ENCODE measurements at places on chromosomes 5 and 9. TPM values are rescaled to one million over a fixed set of nuclear protein-coding genes. Genes with fewer than 3 reads are reported as not detected.

Gene FBP2
- not detected for total RNA-seq

Gene SPIN1
- total RNA-seq, result 121 TPM

Gene KIF12
- total RNA-seq, result 0.47 TPM

Gene GAS1
- total RNA-seq, result 304 TPM

Gene LCN15
- not detected for total RNA-seq

DNA sequence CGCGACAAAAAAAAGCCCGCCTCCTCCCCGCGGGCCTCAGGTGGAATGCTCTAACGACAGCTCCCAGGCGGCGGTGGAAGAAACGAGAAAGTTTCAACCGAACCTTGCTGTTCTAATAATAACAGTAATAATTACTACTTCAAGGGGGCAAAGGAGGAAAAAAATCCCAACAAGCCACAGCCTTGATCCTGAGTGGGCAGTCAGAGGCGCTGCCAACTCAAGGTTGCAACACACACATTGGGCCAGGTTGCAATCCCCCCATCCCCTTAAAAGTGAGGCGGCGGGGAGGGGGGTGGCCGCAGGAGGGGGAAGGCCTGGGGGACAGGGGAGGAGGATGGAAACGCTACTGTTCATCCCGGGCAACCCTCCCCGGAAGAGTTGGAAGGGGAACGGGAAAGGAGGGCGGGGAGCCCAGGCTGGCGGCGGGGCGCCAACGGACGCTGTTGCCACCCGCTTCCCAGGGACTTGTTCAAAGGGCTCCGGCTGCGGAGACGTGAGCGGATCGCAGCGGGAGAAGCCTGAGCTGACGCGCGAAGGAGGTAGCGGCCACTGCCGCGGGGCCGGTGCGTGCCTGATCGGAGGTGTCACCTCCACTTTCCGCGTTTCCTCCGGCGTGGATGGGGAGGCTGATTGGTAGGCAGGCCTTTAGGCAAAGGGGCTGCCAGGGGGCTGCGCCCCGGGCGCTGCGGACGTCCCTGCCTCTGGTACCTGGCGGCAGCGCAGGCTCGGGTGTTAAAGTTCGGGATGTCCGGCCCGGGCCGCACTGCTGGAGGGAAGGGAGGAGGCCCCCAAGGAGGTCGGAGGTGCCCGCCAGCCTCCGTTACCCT is 647 bp downstream of the SMARCA2 start:
- peak; percentile 87 for DNase-seq

- DNase-seq, result peak; percentile 60
Measured at GRCh38 chr5:132261881-132262845, 4.7 kb downstream of the PDLIM4 start.

DNA sequence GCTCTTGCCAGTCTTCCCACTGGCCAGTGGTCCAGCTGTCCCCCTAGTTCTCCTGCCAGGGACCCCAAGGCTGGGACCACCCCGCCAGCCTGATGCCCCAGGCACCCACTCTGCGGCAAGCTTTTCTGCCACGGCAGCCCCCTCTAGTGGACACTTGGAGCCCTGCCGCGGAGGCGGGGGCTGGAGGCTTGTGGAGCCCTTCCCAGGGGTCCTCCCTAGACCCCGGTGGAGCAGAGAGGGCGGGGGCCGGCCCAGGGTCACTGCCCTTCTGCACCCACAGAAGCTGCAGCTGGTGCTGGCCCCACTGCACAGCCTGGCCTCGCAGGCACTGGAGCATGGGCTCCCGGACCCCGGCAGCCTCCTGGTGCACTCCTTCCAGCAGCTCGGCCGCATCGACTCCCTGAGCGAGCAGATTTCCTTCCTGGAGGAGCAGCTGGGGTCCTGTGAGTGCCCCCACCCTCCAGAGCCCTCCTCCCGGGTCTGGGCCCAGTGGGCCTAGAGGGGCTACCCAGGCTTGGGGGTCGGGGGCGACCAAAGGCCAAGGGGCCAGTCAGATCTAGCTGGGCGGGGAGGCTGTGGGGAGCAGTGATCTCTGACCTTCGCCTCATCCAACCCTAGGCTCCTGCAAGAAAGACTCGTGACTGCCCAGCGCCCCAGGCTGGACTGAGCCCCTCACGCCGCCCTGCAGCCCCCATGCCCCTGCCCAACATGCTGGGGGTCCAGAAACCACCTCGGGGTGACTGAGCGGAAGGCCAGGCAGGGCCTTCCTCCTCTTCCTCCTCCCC is 9.1 kb downstream of the EGFL7 start:
- no peak for DNase-seq

GRCh38 chr9:5876711-5877110 is 14.0 kb upstream of the MLANA start:
- DNase-seq, result no peak

DNA sequence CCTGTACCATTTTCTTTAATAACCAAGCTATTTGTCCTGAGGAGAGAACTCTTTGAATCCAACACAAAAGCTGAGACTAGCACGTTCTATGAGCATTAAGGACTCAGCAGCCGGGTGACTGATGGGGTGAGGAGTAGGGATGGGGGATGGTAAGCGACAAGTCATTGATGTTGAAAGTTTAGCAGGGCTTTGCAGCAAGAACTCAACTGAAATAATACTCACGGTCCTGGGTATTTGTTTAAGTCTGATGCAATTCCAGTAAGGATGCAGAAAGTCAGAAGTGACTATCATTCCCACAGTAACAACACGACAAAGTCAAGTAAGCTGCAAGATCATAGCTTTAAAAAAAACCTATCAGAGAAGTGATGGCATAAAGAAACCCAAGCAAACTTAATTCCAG is 131.1 kb downstream of the ACTL7B start:
- no peak for DNase-seq

DNA sequence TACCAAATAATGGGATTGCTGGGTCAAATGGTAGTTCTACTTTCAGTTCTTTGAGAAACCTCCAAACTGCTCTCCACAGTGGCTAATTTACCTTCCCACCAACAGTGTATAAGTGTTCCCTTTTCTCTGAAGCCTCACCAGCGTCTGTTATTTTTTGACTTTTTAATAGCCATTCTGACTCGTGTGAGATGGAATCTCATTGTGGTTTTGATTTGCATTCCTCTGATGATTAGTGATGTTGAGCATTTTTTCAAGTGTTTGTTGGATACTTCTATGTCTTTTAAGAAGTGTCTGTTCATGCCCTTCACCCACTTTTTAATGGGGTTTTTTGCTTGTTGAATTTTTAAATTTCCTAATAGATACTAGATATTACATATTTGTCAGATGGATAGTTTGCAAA is 28.4 kb upstream of the SUSD1 start:
- DNase-seq, result no peak

GRCh38 chr9:122816163-122816867 is 12.1 kb downstream of the PDCL start:
- DNase-seq, result no peak

GRCh38 chr9:128243215-128244018 is 32.4 kb downstream of the GOLGA2 start:
- DNase-seq, result no peak

DNA sequence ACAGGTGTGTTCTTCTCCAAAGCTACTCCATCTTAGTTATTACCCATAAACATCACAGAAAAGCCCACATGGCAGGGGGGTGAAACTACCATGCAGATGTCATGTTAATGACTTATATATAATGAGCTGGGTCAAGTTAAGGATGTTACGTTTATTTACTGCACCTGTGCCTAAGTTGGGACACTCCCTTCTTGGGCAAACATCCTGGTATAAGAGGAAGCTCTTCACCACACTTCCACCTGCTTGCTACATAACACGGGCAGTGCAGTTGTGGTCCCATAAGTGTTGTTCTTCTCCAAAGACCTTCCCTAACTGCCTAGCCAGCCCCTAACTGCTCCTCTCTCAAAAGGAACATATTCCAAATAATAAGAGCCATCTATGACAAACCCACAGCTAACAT is 9.3 kb upstream of the ZCCHC9 start:
- DNase-seq, result no peak

DNA sequence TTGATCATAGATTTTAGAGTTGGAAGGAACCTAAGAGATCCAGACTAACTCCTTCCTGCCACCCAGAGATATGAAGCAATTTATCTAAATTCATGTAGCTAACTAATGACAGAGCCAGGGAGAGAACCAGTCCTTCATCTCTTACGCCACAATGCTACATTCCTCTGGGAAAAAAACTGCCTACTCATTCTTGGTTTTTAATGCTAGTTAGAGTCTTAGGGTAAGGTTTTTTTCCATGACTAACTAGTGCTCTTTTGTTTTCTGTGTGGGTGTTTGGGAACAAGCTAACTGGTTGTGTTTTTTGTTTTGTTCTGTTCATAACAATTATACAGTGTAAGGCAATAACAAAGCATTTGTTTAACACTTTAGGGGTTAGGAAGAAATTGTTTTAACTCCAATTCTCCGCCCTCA is 52.4 kb downstream of the SLC44A1 start:
- no peak for DNase-seq

DNA sequence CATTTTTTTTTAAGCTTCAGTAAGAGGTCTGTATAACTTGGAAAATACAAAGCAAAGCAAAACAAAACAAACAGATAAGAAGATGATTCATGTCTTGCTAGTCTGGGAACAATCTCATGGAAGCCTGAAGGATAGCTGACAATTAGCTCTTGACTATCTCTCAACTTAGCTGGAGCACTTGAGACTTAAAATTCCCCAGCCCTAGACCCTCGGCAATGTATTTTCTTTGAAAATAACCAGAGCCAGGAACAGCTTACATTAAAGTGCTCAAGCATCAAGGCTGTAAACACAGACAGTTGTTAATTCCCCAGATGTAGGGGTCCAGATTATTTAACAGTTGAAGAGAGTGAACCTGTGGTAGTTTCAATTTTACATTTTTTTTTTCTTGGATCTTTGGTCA is 82.9 kb downstream of the TMEM252 start:
- DNase-seq, result no peak

GRCh38 chr9:130995086-130996011 is 13.6 kb upstream of the LAMC3 start:
- DNase-seq, result no peak

- DNase-seq, result no peak
Measured at GRCh38 chr5:131644822-131645221, 9.8 kb upstream of the RAPGEF6 start.

- no peak for DNase-seq
Measured at GRCh38 chr5:146290318-146290717, 48.3 kb upstream of the POU4F3 start.
